Eye (tissue), 1 donor: ENCODE measurements at places on chromosomes 4 and X.

GRCh38 chrX:38993500-38993899 lies 192.2 kb downstream of the MID1IP1 start:
- DNase-seq: no peak

GRCh38 chr4:15749001-15749400 lies 29.1 kb upstream of the CD38 start:
- no peak for DNase-seq

DNA sequence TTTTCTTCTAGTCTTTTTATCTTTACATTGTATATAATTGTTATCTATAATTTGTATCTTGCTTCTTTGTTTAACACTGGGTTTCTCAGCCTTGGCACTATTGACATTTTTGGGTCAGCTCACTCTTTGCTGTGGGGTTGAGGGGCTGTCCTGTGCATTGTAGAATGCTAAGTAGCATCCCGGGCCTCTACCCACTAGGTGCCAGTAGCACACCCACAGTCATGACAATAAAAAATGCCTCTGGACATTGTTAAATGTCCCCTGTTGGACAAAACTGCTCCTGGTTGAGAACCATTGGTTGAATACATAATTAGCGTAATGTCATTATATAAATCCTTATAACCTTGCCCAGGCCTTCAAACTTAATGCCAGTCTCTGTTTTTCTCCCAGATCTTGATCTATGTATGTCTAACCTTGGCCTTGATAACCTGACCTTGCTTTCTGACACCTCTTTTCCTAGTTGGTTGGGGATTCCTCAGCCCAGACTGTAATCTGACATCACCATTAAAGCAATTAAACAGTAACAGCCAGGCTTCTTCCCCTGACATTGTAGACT lies 46.1 kb downstream of the DCX start:
- no peak for DNase-seq

GRCh38 chrX:121146059-121146628 lies 98.7 kb downstream of the GLUD2 start:
- no peak for DNase-seq

GRCh38 chrX:30275498-30275897 lies 28.6 kb downstream of the MAGEB1 start:
- DNase-seq: peak; percentile 4

GRCh38 chrX:151393514-151393913 lies 3.5 kb upstream of the VMA21 start:
- no peak for DNase-seq

- DNase-seq: peak; percentile 29
Measured at GRCh38 chr4:39522068-39522467, 5.2 kb downstream of the UGDH start.

- DNase-seq: no peak
Measured at GRCh38 chr4:127134490-127134889, 498.3 kb upstream of the INTU start.

- DNase-seq: peak; percentile 19
Measured at GRCh38 chr4:164440199-164440598, 313.7 kb upstream of the SMIM31 start.

DNA sequence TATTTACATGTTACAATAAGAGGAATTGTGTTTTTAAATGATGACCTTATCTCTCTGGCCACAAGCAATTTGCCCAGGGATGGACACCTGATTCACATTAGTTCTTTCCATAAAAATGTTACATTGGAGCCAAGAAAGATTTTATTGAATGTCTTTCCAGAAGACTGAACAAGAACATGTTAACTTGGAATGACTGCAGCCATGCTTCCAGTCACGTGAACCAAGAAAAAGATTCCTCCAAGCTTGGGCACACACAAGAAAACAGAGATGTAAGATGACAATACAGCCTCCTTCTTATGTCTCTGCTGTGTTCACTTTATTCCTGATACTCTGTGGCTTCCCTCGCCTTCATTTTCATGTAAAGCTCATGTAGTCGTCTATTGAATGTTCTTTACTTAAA lies 737.6 kb downstream of the TRIML1 start:
- peak; percentile 76 for DNase-seq

GRCh38 chrX:131288738-131289511 lies at the start of gene IGSF1:
IGSF1 (minus strand) TSS chrX:131289306; CDS start chrX:131286674, 2,632 bp downstream.
- peak; percentile 61 for DNase-seq

DNA sequence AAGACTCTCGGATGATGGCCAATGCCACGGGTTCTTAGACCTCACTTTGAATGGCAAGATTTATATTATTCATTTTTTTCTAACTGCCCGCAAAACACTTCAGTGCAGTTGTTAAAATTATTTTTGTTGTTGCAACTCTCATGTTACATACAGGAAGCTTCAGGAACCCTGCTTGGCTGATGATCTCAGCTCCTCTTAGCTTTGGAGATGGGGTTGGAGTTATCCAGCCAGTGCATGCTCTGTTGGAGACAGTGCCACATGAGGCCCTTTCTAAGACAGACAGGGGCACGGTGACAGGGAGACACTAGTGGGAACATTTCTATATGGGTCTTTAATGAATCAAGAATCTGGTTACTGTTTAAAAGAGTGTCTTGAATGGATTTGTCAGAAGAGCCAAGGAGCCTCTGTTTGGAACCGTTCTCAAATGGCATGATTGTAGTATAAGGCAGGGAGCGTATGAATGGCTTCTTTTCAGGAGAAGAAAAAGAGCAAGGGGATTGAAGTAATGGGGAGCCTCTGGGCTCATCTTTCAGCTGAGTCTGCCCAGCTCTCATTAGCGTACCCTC lies 61.9 kb upstream of the ENPP6 start:
- no peak for DNase-seq

DNA sequence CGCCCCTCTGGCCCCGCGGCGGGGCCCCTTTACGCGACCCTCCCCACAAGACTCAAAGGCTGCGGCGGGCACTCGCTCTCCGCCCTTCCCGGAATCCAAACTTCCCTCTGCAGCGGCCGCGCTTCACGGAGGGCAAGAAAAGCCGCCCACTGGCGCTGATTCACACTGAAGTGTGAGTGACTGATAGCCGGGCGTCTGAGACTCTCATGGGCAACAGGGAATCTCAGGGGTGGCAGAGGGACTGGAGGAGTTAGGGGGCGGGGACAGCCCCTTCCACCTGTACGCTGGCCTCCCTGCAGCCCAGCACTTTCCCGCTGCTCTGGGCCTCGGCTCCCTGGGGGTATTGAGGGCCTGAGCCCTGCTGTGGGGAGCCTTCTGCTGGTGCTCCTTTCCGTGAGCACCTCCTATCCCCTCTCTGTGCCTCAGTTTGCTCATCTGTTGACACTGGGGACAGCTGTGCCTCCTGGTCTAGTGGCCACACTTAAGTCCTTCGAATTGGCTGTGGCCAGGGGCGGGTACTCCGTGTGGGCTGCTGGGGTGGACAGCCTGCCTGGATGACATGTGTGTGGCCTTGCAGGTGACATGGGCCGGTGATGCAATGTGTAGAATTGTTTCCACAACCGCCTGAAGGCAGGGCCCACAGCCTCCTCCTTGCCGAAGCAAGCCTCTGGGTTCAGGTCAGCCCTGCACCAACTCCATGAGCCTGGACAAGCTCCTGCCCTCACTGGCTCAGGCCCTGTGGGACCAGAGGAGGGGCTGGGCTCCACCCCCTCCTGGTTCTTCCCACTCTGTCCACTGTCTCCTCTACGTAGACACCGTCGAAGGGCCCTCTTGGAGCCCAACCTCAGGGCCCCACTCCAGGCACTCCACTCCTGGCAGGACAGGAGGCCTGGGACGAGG lies 951 bp downstream of the SH3BP2 start:
- no peak for DNase-seq

DNA sequence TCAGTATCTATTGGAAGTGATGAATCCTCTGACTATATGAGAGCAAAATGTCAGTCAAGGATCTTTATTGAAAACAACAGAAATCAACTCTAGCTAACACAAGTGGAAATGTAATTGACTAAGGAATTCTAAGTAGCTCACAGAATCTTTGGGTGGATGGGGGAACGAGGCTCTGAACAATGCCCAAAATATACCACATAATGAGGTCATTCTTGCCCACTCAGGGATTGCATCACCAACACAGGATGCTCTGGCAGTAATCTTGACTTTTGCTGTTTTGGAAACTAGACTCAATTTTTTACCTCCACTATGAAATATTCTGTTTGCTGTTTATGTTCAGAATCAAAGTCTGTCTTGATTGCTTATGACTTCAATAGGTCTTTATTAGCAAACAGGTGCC lies 127.4 kb upstream of the UNC5C start:
- no peak for DNase-seq

DNA sequence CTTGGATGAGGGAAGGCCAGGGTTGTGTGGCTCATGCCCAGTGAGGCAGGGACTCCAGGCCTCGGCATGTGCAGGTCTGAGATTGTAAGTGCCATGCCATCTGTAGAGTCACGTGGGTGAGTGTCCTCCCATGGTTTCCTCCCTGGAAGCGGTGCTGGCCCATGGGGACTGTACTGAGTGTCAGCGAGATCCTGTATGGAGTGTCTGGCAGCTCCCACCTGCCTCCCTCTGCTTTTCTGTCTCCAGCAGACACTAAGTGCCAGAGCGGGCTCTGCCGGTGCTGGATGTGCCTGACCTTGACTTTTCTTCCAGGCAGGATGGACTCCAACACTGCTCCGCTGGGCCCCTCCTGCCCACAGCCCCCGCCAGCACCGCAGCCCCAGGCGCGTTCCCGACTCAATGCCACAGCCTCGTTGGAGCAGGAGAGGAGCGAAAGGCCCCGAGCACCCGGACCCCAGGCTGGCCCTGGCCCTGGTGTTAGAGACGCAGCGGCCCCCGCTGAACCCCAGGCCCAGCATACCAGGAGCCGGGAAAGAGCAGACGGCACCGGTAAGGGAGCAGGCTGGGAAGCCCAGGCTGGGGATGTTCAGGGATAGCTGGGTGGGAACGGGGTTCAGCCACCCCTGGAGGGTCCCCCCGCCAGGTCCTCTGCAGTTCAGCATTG lies 7.6 kb downstream of the WFS1 start:
- DNase-seq: peak; percentile 55

DNA sequence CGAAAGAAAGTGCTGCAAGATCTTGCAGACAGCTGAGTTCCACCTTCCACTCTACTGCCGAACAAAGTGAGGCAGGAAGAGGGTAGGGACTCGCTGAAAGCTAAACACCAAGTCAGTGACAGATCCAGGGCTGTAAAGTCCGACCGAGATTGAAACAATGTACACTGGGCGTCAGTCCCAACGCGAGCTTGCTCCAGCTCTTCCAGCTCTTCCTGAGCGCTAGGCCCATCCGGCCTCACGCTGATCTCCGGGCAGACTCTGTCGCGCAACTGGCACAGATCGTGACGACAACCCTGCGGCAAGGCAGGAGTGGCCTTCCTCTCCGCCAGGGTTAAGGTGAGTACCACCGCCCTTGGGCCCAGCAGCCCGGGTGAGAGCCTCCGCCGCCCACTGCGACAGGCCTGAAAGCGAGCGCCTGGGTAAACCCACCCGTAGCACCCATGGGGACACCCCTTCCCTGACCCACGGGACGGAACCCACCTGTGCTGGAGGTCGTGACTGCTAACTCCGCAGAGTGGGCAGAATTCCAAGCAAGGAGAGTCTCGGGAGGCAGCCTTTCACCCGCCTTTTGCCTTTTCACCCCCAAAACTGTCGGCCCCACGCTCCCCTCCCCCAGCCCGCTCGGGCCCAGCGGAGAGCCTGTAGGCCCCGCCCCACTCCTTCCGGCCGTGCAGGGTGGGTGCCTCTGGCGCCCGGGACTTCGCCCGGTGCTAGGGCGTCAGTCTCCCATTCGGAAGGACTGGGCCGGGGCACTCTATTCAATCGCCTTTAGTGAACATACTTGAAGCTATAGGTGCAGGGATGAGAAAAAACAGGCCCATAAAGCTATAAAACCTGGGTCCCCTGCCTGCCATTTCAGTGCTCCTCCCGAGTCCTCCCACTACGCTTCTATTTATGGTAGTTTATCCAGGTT lies at the start of gene TMLHE:
Gene TMLHE (minus strand): TSS at position 641 of the 913 bp plus-strand sequence. CDS start 67,676 bp downstream, outside the sequence.
- peak; percentile 78 for DNase-seq

- peak; percentile 78 for DNase-seq
Measured at GRCh38 chr4:77433418-77433733, 172.2 kb upstream of the CXCL13 start.

GRCh38 chr4:118265312-118266144 lies 87.3 kb downstream of the PRSS12 start:
- DNase-seq: peak; percentile 77

GRCh38 chrX:95218976-95219375 lies 1465.7 kb upstream of the DIAPH2 start:
- no peak for DNase-seq

DNA sequence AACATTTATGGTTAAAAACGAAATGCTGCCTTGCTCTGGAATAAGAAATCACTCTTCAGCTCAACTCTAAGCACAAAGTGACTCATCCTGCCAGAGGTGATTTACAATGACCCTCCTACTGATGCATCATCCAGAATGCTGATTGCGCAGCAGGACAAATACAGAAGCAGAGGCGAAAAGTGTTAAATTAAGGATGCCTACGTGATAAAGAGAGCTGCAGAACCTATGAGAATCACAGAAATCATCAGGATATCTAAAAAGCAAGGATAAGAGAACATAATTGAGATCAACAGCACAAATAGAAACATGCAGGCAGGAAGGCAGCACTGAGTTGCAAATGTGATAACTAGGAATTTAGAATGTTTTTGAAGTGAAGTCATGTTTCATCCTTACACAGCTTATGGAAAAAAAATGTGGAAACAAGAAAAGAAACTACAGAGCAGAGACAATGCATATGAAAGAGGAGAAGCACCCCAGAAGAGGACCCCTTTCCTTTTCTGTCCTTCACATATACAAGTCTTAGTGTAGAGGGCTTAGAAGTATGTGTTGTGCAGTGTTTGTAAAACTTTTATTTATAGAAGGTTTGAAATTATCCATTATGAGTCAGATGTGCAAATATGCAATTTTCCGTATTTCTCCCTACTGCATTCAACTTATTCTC lies 188.4 kb downstream of the SLC7A11 start:
- no peak for DNase-seq

- no peak for DNase-seq
Measured at GRCh38 chrX:120857240-120857639, 18.4 kb downstream of the CT47B1 start.

- DNase-seq: peak; percentile 49
Measured at GRCh38 chr4:52554612-52555355, 104.3 kb downstream of the USP46 start.

DNA sequence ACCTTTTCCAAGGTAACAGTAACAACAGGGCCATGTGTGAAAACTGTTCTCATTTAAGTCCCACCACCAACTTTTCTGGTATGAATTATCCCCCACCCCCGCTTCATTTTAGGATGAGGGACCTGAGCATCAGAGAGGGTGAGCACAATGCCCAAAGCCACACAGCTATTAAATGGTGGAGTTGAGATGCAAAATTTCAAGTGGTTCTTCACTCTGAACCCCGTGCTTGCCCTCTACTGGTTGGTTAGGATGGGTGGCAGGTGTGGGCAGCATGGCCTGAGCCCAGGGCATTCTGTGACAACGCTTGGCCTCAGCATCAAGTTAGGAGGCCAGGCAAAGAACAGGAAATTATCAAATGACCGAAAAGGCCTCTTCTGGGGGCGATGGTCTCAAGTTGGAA lies 33.5 kb downstream of the MED28 start:
- DNase-seq: no peak
